ENCODE measurements at places on chromosomes 7 and 10.

DNA sequence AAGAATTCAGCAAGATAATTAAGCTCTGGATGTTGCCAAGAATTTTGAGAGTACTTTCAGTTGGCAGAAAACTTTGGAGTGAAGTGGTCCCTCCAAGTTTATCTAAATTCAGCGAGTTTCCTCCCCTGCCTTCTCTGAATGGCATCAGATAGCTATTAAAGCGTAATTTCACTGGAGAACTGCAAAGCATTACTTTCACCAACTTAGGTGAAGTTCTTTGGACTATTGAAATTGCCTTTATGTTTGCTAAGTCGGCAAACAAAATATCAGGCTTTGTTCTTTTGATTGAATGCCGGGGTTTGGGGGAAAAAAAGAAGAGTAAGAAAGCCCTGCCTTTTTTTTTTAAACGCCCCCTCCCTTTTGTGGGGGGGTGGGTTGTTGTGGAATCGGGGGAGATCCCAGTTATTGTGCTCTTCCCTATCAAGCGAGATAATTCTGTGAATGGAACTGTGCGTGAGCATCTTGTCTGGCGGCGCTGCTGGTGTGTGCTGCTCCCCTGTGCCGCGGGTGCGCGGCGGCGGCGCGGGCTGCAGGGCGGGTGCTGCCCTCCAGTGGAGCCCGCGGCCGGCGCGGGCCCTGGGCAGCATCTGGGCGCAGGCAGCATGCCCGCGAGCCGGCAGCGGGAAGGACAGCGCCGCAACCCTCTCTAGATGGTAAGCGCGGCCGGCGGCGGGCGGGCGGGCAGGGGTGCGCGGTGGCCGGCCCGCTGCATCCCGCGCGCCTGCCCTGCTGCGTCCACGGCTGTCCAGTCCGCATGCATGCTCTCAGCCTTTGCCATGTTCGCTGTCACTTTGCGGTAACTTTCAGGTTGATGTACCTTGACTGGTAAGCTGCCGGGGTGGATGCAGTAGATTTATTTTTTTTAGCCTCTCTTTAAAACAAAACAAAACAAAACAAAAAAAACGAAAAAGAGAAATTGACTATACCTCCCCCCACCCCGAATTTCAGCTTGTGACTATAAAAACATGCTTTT is 176.5 kb downstream of the TCF7L2 start:
- DNase-seq, result peak; percentile 22

DNA sequence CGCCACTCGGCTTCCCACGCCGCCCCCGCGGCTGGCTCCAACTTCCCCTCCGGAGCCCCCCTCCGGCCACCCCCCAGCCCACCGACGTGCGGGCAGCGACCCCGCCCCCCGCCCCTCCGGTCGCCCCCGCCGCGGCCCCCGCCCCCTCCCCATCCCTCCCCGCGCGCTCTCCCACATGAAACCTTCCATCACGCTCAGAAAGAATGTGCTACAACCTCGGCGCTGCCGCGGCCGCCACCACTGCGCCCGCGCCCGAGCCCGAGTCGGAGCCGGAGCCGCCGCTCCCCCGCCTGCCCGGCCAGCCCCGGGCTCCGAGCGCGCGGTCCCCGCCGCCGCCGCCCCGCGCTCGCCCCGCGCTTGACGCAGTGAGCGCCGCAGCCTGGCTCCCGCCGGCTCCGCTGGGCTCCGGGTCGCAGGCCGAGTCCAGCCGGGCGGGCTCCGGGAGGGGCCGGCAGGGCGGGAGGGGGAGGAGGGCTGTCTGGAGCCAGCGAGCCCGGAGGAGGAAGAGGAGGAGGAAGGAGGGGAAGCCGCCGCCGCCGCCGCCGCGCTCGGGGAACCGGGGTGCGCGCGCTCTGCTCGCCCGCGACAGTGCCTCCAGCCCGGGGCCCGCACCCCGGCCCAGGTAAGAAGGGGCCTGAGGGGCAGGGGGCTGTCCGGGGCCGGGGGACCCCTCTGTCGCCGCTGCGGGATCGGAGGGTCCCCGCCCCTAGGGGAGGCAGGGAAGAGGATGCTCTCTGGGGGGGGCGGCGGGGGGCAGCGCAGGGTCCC is 4.3 kb upstream of the ELFN1 start:
- no peak for DNase-seq

GRCh38 chr10:3477683-3478082 is 305.1 kb upstream of the PITRM1 start:
- DNase-seq, result no peak

DNA sequence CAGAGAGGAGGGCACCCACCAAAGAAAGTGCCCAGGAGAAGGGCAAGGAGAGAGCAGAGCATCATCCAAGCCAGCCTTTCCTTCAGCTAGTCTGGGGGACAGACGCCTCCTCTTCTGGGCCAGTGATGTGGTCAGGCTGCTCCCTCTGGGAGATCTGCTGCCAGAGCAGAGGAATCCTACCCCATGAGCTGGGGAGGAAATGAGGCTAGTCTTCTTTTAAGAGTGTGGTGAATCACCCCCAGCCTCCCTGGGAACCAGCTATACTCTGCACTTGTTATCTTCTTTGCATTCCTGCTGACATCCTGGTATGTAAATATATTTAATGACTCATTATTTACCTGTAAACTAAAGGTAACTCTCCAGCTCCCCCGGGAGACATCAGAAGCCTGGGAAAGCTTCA is 41.6 kb upstream of the EPHB6 start:
- DNase-seq, result no peak

- no peak for DNase-seq
These were observed 26.2 kb upstream of the DKK1 start for GRCh38 chr10:52287866-52288265.

DNA sequence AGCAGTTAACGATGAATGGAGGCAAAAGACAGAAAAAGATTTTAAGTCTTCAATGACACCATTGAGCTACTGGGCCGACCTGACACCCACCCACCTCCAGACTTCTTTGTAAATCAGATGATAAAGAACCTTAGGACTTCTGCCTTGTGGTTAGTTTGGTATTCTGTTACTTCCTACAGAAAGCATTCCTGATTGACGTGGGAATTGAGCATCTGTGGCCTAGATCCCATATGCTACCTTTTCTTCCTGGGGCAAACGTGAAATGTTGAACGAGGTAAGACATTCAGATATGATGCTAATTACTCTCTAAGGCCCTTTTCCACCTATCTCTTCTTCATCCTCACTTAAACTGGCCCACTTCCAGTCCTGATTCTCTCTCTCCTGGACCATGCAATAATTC is 10.2 kb downstream of the PRLHR start:
- DNase-seq, result no peak

DNA sequence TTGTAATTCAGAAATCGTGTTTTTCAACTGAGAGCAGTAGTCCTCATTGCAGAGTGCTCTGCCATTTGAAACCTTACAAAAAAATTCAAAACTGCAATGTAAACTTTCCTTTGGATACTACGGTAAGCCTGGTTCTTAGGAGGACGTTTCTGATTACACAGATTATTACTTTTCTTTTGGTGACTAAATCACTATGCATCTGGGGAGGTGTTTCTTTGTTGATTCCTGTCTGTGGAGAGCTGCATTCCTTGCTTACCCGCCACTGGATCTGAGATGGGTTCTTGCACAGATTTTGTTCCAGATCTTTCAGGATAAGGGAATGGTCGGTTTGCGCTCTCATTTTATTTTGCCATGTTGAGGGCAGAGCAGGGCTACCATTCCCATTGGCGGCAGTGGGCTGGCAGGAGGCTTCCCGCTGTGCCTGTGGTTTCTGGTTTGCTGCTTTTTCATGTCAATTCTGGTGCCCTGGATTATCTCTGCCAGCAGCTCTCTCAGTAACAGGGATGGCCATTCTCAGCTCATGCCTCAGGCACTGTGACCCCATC is 485.1 kb downstream of the GLRX3 start:
- DNase-seq, result no peak

DNA sequence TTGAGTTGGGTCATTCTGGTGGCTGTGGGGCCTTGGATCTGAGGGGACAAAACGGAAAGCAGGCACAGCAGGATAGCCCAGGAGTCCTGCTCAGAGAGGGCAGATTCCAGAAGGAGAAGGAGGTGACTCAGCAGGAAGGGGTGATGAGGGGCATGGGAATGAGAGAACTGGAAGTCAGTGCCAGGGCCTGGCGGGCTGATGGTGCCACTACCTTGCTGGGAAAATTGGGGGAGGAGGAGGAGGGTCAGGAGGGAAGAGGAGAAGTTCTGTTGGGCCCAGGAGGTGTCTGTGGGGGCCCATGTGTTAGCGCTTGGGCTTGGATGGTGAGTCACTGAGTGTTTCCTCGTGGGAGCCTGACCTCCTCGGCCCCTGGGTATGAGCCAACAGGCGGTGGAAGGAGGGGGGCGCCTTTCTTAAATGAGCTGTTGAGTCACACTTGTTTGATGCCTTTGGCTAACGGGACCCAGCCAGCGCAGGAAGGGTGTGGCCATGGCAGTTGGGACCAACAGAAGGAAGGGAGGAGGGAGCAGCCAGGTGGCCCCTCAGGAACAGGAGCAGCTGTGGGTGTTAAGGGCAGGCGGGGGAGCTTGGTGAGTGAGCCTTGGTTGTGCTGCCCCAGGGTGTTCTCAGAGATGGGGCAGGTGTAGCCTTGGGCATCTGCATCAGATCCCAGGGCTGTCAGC is 130.0 kb upstream of the BTBD16 start:
- DNase-seq, result no peak

DNA sequence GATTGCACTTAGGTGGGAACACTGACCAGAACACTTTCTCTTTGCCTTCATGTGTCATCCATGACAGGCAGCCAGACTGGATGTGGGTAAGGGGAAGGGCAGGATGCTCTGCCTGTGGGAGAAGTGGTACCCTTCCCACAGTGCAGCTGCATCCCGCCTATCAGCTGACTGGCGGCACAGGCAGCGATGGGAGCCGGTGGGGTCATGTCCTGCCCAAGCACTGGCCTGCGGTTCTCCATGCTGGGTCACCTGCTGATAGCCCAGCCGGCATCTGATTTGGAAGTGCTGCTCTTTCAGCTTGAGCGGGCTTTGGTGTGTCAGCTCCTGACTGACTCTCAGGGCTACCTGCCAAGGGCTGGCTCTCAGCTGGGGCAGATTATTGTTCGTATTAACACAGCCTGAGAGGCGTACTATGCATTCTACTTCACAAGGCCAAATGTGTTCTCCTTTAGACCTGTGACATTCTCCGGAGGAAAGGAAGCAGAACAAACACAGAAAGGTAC is 105.2 kb upstream of the PDLIM1 start:
- DNase-seq, result no peak

GRCh38 chr10:51162002-51162401 is 87.7 kb downstream of the PRKG1 start:
- no peak for DNase-seq

GRCh38 chr7:77674878-77675277 is 21.4 kb upstream of the RSBN1L start:
- no peak for DNase-seq

- no peak for DNase-seq
These were observed 18.2 kb downstream of the HNRNPF start for GRCh38 chr10:43390759-43391158.

DNA sequence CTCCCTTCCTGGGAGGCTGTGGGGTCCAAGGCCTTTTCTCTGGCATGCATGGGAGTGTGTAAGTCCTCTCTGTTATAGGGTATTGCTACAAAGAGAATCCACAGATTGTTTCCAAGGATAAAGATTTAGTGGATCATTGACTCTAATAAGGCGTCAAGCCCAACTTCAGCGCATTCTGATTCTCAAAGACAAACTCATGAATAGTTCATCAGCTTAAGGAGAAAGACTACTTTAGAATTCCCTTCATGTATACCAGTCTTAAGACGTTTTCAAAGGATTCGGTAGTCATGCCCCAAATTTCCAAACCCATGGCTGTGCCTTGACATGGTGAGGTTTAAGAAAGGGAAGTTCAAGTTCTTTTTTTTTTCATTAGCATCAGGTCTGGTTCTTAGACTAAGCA is 46.6 kb upstream of the ABLIM1 start:
- no peak for DNase-seq

DNA sequence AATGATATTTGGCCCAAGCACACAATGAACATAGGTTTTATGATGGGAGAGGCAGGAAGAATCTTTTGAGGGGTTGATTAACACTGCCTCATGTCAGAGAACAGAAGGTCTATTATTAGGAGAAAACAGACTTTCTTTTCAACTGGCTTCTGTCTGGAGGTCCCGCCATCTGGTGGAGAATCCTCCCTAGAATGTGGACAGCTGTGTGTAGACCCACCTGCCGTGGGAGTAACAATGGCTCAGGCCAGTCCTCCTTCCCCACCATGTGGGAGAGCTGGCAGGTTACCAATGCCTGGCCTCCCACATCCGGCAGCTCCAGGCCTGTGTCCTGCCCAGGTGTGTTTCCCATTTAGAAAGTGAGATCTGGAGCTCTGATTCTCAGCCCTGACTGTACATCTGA is 70.4 kb upstream of the AOAH start:
- no peak for DNase-seq

DNA sequence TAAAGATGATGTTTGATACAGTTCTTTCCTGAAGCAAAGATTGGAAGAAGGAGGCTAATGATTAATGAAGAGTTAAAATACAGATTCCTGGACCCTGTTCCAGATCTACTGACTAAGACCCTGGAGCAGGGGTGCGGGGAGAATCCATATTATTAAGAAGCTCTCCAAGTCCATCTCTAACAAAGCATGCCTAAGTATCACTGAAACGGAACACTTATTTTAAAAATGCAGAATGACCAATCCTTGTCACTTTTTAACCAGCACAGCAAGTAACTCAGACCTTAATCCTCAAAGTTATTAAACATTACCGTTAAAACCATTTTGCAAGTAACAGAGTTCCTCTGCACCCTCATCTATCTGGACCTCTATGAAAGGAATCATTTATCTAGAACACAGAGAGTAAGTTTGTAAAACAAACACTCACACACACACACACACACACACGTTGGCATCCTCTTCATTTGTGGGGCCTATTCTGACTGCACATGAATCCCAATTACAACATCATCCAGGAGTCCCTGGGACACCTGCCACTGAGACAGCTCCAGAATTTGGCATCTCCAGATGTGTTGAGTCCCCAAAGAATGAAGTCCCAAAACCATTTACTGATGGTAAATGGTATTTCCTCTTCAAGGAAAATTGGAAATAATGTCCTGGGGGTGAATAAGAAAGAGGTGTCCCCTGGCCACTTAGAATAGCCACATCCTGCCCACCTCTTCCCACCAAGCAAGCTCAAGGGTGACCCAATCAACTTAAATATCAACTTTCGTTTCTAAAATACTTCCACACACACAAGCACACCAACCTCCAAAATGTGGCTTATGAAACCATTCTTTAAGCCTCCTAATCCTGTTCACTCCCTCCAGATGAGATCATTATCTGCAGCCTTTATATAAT is 117.5 kb downstream of the PARD3 start:
- DNase-seq, result no peak

- DNase-seq, result peak; percentile 98
These were observed 454 bp upstream of the GTF2I start for GRCh38 chr7:74656837-74657691.

GRCh38 chr7:82441669-82442478 is 1.7 kb downstream of the CACNA2D1 start:
- DNase-seq, result no peak

DNA sequence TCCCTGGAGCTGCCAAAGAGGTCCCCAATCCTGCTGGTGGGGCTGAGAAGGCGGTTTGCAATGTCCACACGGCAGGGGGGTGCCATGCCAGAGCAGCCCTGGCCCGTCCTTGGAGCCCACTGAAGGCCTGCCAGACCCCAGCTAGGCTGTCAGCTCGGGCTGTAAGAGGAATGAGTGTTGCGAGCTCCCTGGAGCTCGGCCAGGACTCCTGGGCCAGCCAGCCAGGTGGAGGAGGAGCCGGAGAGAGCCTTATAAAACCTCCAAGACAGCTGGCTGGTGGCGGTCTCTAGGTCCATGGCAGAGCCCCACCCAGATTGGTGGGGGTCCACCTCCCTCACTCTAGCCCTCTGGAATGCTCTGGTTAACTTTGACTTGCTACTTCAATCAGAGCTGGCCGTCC is 55.1 kb upstream of the CALN1 start:
- DNase-seq, result no peak

Measured in stimulated activated CD8-positive, alpha-beta memory T cell treated with anti-CD3 and anti-CD28 coated beads, Interleukin-4, amount 100 ng/mL, for 24 hours (primary cell).